Activated CD4-positive, alpha-beta T cell treated with anti-CD3 and anti-CD28 coated beads, Interleukin-2, amount 50 U/mL, for 24 hours (primary cell): ENCODE measurements at places on chromosomes 12 and 14.

DNA sequence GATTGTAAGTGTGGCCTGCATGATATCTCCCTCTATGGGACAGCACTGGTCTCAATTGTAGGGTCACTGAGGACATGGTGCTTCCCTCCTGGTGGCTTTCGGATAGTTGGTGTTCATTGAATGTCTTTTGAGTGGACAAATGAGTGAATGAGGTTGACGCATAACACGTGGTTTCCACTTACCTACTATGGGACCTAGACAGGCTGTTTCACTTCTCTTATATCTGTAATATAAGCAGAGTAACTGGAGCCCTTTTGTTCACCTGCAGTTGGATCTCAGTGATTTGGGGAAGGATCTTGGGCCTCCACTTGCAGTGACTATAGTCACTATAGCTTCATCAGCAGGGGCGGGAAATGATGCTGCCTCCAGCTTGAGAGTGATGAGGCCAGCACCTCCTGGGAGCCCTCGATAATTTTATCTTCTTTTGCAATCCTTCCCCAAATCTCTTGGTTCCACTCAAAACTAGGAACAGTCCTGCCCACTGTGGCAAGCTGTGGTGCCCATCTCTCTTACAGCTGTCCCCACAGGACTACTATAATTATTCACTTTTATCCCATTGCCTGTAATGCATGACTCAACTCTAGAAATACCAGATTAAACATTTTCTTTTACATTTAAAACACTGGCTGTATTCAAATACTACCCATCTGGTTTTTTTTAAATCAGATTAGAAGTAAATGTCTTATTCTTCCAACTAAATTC, 242.9 kb downstream of the CHST11 start:
- DNase-seq: no peak

- no peak for DNase-seq
These were observed 207.1 kb downstream of the AKAP6 start for GRCh38 chr14:32536175-32536574.

GRCh38 chr12:47823422-47824086, 3.9 kb upstream of the HDAC7 start:
- no peak for DNase-seq

- no peak for DNase-seq
These were observed 109.7 kb downstream of the GPATCH2L start for GRCh38 chr14:76261371-76261811.

DNA sequence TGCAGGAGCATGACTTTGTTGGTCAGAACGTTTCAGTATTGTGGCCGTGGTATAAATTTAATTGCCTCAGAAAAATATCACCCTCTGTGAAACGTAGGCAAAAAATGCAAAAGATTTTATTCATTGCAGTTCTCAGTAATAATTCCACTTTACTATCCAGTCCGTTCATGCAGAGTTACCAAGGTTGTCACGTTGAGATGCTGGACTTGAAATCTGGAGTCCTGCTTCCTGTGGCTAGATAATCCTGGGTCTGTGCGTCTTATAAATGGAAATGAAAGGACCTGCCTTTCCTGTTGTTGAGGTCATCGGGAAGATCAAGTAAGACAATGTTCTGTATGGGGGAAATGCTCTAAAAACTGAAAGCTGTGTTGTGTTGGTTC, 1.3 kb upstream of the AVPR1A start:
- no peak for DNase-seq

DNA sequence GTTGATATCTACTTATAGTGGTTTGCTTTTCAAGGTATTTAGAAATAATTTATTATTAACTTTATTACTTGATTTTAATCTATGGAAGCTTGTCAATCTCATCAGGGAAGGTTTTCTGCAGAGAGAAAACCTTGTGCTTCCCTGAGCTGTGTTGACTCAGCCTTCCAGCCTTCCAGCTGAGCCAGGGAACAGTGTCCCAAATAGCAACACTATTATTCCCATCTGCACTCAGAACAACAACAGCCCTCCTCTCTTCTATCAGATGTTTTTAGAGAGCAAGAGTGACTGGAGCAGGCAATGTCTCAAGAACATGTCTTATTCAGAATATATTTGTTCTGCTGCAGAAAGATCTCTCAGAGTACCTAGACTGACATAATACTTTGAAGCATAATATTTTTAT, 389.9 kb upstream of the GARIN6 start:
- DNase-seq: no peak

GRCh38 chr12:88889326-88890110, 309.2 kb upstream of the KITLG start:
- DNase-seq: no peak

GRCh38 chr12:9707356-9707755, 25.5 kb downstream of the CLECL1 start:
- no peak for DNase-seq

GRCh38 chr12:78088391-78088832, 257.7 kb downstream of the NAV3 start:
- DNase-seq: no peak

- no peak for DNase-seq
These were observed 190.4 kb downstream of the ALG10 start for GRCh38 chr12:34212651-34213050.

- DNase-seq: no peak
These were observed 36.3 kb downstream of the PTHLH start for GRCh38 chr12:27936196-27936595.
